ENCODE measurements at places on chromosomes 16 and 17.

DNA sequence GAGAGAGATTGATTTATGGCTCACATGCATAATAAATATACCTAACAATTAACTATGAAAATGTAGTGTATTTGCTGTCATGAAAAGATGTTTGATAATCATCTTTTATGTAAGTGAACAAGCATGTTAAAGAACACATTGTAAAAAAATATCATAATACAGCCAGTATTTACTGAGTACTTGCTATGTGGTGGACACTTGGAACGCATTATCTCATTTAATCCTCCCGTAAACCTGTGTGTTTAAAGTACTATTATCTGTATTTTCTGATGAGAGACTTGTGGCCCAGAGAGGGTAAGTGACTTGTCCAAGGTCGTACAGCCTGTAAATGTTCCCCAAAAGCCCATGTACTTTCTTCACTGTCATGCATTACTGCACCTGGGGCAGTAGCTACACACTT is 70.7 kb downstream of the PRKCA start:
- DNase-seq = no peak

DNA sequence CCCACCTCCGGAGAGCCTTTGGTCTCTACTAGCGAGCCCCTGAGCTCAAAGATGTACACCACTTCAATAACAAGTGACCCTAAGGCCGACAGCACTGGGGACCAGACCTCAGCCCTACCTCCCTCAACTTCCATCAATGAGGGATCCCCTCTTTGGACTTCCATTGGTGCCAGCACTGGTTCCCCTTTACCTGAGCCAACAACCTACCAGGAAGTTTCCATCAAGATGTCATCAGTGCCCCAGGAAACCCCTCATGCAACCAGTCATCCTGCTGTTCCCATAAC is 702 bp downstream of the SPN start:
- DNase-seq = peak; percentile 50

GRCh38 chr17:51289696-51290111 is 29.4 kb downstream of the UTP18 start:
- no peak for DNase-seq

- DNase-seq = no peak
Measured at GRCh38 chr17:50209472-50210239, 8.2 kb upstream of the COL1A1 start.

- DNase-seq = no peak
Measured at GRCh38 chr17:67942810-67943209, 53.5 kb downstream of the C17orf58 start.

Measured in stimulated activated naive CD8-positive, alpha-beta T cell treated with anti-CD3 and anti-CD28 coated beads, Interleukin-15, amount 100 ng/mL, for 72 hours (primary cell).